ENCODE measurements at places on chromosomes 12 and 14. TPM values are rescaled to one million over a fixed set of nuclear protein-coding genes. Genes with fewer than 3 reads are reported as not detected.

DNA sequence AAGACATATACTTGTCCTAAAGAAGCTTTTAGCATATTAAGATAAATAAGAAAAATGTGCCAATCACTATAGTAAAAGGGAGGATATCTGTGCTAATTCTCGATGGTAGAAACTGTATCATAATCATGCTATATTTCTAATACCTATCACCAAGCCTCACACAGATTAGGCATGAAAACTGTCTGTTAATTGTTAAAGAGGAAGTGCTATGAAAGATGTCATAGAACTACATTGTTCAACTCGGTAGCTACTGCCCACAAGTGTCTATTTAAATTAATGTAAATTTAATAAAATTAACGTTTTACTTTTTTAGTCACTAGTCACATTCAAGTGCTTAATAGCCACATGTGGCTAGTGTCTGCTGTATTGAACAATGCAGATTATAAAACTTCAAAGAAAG lies 77.5 kb upstream of the KICS2 start:
- DNase-seq, result no peak

Gene CRY1
- total RNA-seq, result 13.5 TPM

Gene TSPAN9
- total RNA-seq, result 14.2 TPM

DNA sequence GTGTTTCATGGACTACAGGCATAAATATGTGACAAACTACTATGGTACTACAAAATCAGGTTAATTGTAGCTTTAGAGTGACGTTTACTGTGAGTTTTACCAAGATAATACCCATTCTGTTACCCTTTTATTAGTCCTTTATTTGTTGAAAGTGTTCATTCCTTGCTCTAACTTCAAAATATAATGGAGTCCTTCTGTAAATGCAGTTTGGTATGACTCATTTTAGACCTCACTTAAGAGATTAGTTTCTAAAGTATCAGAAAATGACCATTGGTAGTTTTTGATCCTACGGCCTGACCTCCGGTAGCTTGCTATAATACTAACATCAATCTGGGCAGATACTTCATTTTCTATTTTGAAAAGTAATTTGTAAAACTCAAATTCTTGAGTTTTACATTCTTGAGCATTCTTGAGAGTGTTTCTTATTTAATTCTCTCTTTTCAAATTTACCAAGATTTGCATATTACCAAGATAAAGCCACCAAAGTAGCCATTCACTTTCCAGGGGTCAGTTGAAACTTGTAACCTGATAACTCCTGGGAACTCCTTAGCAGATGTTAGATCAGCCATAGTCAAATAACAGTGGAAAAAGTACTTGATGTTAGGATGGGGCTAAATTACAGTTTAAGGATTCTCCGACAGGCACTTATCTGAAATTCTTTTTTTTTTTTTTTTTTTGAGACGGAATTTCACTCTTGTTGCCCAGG lies 4.2 kb downstream of the HSPA2 start:
- DNase-seq, result no peak

- DNase-seq, result peak; percentile 33
Observed at GRCh38 chr12:127459687-127460086, 807.3 kb upstream of the TMEM132C start.

Gene RNASE2
- not detected for total RNA-seq

DNA sequence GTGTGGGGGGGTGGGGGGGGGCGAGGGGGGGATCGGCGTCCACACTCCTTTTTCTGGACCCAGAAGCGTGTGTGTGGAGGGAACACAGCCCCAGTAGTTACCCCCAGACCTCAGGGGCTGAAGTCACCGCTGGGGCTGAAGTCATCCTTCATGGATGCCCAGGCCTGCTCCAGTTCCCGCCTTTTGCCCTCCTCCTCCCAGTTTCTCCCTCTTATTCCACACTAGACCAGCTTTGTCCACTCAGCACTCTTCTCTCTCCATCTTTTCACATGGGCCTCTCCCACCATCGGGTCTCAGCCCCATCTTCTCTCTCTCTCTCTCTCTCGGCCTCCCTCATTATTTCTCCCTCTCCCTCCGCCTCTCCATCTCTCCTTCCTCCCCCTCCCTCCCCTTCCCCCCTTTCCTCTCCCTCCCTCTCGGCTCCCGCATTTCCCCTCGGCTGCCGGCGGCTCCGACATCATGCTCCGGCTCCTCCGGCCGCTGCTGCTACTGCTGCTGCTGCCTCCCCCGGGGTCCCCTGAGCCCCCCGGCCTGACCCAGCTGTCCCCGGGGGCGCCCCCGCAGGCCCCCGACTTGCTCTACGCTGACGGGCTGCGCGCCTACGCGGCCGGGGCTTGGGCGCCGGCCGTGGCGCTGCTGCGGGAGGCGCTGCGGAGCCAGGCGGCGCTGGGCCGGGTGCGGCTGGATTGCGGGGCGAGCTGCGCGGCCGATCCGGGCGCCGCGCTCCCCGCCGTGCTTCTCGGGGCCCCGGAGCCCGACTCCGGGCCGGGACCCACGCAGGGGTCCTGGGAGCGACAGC lies at the start of gene P3H3:
Gene P3H3, plus strand, starts transcription at position 426 of the 799 bp plus-strand sequence. Its CDS starts 34 bp downstream, at position 460.
- peak; percentile 30 for DNase-seq

DNA sequence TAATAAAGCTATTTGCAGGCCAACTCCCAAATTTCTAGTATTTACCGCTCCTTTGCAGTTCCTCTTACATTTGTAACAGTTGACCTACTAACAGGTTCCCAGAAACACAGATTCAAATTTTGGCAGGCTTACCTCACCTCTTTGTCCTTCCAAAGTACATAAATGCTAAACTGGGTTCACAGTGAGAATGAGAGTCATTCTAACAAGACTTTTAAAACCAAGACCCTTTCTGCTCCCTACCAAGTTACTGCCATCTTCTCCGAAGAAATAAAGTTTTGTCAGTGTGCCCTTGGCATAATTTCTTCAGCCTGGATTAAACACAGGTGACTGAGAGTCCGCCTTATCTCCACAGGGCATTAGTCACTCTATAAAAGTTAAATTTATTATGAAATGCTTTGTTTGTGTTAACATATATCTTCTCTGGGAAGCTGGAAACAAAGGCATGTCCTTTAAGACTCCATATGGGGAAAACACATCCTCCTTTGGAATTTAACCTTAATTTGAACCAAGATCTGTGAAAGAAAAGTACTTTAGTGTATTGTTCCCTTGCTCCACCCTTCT lies 28.2 kb downstream of the FOXA1 start:
- no peak for DNase-seq

GRCh38 chr12:81332054-81332453 lies 254.2 kb downstream of the ACSS3 start:
- DNase-seq, result no peak

DNA sequence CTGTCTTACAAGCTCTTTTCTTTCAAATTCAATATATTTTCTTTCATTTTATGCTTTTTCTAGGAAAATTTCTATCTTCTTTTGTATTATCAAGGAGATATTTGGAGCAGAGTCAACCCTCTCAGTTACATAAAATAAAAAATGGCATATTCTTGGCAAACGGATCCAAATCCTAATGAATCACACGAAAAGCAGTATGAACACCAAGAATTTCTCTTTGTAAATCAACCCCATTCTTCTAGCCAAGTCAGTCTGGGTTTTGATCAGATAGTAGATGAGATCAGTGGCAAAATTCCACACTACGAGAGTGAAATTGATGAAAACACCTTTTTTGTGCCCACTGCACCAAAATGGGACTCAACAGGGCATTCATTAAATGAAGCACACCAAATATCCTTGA lies 20.6 kb downstream of the PIK3C2G start:
- no peak for DNase-seq

DNA sequence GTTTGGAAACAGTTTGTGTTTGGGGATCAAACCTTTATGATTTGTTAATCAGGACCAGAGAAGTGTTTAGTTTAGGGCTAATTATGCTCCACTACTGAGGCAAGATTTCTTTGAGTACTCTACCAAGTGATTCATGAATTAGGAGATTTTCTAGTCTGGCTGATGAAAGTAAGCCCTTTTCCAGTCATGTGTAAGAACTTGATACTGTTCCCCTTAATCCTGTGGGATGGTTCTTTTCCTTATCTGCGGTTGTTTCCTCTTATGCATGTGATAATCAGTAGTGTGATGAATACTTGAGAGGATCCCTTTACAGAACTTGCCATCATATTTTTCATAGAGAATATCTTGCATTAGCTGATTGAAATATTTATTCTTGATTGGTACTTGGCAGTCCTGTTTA lies 42.1 kb downstream of the DYRK2 start:
- no peak for DNase-seq

DNA sequence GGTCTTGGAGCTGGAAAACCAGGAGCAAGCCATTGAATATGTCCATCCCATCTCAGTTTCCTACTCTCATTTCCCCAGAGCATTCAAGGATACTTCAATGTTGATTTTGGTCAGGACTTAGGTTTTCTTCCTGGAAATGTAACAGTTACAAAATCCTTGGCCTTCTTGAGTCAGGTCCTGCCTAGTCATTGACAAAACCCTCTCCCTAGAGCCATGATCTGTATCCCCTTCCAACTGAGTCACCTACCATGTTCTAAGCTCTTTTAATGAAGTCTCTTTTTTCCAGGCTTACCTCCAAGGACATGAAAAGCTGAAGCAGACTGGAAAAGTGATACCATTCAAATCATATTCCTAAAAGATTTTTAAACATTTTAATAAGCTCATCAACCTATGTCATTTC lies 549.2 kb downstream of the GALC start:
- no peak for DNase-seq

- DNase-seq, result no peak
Observed at GRCh38 chr12:83123039-83123438, 436.3 kb downstream of the TMTC2 start.

DNA sequence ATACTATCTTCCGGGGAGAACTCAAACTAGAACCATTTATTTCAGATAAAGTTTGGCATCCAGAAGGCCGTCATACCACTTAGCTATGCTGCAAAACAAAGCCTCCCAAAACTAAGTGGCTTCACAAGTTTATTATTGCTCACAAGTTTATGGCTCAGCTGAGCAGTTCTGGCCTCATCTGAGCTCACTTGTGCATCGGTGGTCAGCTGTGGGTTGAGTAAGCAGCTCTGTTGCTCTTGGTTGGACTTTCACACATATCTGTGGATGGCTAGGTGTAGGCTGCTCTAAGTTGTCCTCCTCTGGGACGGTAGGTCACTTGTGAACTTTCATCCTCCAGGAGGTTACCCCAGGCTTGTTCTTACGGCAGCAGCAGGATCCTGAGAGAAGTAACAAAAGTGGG lies 162.7 kb downstream of the BTG1 start:
- DNase-seq, result no peak

DNA sequence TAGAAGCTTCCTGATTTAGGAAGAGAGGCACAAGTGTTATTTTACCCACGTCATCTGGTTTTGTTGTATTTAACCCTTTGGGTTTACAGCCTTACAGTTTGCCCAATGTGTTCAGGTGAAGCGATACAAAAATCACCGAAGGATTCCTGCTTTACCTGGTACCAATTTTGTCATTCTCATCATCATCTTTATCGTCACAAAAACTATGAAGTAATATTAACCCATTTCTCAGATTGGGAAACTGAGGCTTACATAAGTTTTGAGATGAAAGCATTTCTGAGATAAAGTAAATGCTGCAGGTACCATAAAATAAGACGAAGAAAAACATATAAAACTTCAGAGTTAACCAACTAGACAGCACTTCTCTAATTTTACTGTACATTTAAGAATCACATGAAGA lies 370.6 kb upstream of the OR4E1 start:
- DNase-seq, result no peak

Gene PSMA6
- 169 TPM for total RNA-seq

Gene FKBP3
- total RNA-seq, result 59.1 TPM

GRCh38 chr14:36747411-36748184 lies 85.9 kb downstream of the PAX9 start:
- DNase-seq, result peak; percentile 59

DNA sequence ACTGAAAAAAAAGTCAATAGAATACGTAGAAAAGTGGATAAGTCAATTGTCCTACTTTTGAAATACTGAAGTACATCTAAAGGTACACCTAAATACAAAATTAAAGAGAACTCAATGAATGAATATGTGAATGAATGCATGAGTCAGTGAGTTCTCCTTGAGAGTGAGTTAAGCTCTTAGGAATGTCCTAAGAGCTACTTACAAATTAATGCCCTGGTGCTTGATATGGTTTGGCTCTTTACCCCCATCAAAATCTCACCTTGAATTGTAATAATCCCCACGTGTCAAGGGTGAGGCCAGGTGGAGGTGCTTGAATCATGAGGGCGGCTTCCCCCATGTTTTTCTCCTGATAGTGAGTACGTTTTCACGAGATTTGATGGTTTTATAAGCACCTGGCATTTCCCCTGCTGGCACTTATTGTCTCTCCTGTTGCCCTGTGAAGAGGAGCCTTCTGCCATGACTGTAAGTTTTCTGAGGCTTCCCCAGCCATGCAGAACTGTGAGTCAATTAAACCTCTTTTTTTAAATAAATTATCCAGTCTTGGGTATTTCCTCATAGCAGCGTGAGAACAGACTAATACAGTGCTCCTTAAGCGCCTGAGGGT lies 192.2 kb upstream of the ARHGAP5 start:
- DNase-seq, result no peak

DNA sequence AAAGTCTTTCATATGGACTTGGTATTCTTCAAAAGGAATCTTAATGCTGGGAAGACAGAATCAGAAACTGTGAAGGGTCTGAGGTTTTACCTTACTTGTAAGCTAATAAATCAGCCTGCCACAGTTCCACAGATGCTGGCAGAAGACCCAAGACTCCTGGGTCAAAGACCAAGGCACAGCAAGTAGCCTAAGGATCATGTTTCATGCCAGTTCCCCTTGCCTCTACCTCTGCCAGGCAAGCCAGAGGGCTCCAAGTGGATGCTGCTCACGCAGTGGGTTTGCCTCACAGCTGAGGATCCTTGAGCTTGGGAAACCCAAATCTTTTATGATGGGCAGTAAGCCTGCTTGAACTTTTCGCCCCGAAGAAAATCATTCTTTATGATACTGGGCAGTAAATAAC lies 15.2 kb upstream of the RXYLT1 start:
- DNase-seq, result no peak

DNA sequence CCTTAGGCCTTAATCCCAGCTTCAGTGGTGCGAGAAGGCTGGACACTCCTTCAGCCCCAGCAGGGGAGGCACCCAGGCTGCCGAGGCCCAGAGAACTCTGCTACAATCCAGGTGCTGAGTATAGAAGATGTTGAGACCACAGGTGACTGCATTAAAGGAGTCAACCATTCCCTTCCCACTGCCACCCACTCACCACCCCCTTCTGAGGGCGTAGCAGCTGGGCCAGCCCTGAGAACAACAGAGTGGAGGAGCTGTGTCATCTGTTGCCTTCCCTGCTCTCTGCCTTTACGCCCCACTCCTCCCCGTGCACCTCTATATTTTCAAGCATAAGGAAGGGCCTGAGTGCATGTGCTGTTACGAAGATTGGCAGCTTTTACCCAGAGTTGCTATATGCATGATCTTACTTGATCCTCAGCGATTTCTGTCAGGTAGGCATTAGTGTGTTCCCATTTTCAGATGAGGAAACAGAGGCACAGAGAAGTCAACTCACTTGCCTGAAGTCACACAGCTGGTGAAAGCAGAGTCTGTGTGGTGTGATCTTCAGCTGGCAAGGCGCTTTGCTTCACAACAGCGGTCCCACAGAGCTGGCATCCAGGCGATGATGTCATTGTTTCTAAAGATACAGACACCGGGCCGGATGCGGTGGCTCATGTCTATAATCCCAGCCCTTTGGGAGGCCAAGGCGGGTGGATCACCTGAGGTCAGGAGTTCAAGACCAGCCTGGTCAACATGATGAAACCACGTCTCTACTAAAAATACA lies 46.7 kb downstream of the RIN3 start:
- no peak for DNase-seq

Gene SLC17A8
- not detected for total RNA-seq

Gene GPR137C
- total RNA-seq, result 0.40 TPM

All from SK-MEL-5 (cell line).